ENCODE measurements at places on chromosomes 1 and 21.

DNA sequence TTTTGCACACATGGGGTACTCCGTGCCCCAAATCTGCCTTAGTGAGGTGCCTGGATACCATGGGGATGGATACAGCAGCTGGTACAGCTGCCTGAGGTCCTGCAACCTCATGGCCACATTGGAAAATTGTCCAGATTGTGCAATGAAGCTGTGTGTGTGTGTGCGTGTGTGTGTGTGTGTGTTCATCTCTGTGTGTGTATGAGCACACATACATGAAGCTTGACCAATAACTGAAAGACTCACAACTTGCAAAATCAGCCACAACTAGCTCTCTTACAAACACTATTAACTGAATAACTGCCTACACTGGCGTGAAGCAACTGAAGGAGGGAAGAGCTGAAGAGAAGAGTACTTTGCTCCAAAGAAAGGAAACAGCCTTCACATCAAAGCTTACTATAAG lies 78.1 kb downstream of the ERG start:
- no peak for DNase-seq

- DNase-seq = no peak
Observed at GRCh38 chr1:59845091-59845490, 30.3 kb downstream of the HOOK1 start.

DNA sequence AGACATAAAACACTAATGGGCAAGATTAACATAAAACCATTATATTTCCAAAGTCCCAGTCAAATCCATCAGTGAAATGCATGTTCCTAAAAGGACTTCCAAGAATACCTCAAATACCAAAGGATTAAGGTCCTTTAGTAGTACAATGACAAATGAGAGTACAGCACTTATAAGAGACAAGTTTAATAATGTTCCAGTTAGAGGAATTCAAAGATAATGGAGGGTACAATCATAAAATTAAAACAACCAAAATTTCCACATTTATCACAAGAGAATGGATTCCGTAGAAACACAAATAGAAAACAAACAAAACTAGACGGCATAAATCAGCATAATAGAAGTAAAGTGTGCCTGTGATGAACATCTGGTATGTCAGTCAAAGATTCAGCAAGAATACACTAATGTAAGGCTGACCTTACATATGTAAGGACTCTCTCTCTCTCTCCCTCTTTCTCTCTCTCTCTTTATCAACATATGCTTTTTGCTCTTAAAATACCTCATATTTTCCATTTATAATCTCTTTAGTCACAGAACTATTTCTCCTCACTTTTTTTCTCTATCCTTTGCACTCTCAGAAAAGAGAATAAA lies 32.8 kb upstream of the C1orf53 start:
- DNase-seq = no peak

DNA sequence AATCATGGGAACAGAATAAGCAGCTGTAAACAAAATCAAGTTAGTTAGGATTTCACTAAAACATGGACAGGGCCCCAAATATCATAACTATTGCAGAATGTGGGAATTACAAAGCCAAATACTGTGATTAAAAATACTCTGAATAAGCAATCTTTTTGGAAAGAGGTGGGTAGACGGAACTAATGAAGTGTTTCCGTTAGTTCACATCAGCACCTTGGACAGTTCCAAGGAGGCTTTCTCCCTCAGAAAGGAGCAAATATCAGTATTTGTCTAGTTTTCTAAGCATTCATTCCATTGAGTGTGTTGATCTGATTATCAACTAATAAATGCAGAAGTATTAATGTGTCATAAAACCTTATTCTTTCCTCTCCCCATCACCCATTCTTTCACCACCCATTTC lies 97.4 kb downstream of the FAM78B start:
- no peak for DNase-seq

DNA sequence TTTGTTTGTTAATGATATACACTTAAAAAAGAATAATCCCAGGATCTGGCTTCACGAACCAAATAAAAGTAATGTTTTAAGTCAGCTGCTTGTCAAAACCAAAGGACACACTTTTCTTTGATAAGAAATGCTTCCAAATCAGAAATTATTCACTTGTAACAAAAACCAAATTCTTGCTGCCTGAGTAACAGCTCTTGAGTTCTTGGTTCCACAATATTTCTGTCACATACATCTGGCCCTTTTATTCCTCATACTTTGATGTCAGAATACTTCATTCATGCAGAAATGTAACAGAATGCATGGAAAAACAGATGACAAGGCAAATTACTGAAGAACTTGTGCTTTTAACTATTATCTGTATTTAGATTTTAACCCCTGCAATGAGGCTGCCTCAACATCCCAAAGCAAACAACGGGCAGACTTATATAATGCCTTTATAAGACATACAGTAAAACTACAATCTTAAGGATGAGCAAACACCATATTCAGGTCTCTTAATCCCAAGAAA lies 1.5 kb downstream of the VAMP4 start:
- peak; percentile 21 for DNase-seq

GRCh38 chr1:118177998-118178397 lies 7.0 kb downstream of the SPAG17 start:
- no peak for DNase-seq

DNA sequence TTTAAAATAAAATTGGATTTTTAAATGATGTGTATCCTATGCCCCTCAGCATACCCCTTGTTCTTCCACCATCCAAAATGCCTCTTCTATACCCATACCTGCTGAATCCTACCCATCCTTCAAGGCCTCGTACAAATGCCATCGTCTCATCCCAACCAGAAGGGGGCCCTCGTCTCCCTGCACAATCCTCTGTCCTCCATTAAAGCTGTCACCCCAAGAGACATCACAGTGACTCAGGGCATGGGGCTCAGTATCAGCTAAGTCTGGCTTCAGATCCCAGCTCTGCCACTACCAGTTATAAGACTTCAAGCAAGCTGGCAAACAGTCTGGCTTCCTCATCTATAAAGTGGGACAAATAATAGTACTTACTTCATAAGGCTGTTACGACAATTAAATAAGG lies 23.8 kb downstream of the IGFN1 start:
- no peak for DNase-seq

Measured in EL (cell line).